ENCODE measurements at places on chromosomes 7 and 10. TPM values are rescaled to one million over a fixed set of nuclear protein-coding genes. Genes with fewer than 3 reads are reported as not detected.

AOC1 gene
- not detected for total RNA-seq

CYP3A4 gene
- not detected for total RNA-seq

FFAR4 gene
- total RNA-seq, result 0.31 TPM

FAM20C gene
- total RNA-seq, result 57.0 TPM

ABCB1 gene
- total RNA-seq, result 21.0 TPM

RAB19 gene
- total RNA-seq, result not detected

All from sciatic nerve (tissue), 2 donors.